ENCODE measurements at places on chromosomes 12 and 14.

DNA sequence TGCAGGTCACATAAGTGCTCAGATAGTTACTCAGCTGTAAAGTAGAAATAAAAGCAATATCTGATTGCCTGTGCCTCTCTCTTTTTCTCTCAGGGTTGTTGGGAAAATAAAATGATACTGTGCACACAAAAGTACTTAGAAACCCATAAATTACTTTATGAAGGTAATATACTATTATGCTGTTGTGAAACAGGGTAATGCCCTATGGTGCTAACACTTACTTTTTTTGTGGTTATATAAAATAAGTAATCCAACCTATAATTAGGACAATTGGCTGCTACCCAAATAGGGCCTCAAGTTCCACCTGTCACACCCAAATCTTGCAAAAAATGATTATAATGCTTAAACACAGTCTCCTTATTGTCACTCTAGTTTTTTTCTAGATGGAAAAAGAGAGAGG is 50.6 kb downstream of the DAAM1 start:
- no peak for DNase-seq

- DNase-seq, result no peak
Observed at GRCh38 chr12:118328486-118329330, 44.0 kb downstream of the TAOK3 start.

DNA sequence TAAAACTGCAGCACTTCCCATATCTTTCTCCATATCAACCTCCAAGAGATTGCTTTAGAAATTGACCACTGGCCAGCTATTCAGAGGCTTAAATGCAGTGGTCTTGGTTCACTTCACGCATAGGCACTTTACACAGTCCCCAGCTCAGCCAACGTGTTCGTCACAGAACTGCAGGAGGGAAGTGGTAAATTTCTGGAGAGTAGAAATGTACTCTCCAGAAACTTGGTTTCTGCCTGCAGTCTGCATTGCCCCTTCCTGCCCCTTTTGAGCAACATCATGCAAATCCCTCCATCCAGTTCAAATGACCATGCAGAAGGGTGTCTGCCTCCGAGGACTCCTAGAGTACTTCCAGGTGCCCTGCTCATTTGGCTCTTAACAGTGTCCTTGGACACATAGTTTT is 42.7 kb upstream of the NEDD1 start:
- no peak for DNase-seq

GRCh38 chr14:74893614-74894091 is 11.9 kb downstream of the DLST start:
- DNase-seq, result no peak

DNA sequence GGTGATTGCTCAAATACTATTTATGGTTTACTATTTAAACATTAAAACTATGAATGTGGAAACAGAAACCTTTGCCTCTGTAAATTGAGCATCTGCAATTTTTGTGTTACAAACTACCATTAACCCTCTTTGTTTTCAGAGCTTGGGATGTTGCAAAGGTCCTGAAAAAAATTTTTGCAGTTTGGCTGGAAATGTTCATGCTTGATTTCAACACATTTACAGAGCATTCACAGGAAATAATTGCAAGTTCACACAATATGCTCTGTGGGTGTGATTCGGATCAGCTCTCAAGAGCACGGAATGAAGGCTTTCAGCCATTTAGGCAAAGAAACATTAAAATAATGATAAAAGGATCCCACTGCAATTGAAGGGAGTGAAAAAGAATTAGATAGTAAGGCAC is 232.9 kb downstream of the ATP23 start:
- no peak for DNase-seq

- DNase-seq, result no peak
Observed at GRCh38 chr12:1566449-1567135, 27.8 kb downstream of the FBXL14 start.

DNA sequence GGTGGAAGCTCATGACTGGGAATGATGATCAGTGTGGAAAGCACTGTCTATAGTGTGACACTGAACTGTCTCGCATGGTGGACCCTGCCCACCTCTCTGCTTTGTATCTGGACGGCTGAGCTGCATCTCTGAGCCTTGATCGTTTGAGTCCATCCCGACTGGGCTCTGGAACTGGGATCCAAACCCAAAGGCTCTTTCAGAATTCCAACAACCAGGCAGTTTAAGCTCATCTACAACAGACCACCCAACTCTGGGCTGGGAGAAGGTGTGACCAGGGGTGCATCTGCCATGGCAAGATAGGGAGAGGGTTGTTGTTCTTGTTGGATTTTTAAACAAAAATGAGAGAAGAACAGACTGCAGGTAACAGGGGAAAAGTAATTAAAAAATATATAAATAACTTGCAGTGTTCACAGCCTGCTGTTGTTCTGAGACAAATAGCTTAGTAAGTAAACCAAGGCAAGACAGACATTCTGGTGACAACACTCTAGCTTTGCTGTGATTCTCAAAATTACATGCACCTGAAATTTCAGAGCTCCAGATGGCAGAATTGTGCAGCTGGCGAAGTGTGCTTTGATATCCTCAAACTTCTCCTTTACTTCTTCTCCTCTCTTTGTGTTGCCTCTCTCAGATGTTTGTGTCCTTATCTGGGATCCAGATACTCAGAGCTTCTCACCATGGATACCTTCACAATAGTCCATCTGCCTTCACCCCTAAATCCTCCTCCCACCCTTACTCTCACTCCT is 209.6 kb downstream of the EMP1 start:
- no peak for DNase-seq

DNA sequence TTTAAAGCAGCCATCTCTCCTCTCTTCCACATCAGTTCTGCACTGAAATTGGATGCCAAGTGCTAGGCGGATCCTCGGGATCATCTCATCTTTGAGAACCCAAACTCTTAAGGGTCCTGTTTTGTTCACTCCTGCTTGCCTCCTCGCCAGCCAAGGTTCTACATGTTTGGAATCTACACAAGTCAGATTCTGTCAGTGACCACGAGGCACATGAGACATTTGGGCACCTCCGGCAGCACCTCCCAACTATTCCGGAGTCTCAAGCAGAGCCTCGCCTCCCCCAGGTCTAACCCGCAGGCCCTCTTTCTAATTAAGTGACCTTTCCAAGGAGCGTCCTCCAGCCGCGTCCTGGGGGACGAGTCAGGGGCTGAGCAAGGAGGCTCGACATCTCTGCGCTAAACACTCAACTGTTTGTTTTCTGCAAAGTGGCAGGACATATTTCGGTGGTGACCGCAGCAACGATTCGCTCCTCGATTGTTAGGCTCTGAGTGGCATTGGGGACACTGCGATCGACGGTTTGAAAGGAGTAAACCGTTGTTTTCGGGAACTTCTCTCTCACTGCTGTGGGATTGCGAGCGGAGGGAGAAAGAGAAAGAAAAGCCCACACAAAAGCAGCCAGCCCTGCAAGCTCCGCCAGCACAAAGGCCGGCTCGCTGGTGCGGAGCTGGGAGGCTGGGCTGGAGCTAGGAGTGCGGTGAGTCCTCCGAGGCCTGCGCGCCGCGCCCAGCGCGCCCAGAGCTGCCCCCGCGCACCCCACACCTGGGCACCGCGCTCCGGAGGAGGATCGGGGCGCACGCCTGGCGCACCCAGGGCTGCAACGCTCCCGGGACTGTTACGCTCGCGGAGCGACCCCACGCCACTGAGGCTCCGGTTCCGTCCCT is 640 bp downstream of the ARMH4 start:
- no peak for DNase-seq

DNA sequence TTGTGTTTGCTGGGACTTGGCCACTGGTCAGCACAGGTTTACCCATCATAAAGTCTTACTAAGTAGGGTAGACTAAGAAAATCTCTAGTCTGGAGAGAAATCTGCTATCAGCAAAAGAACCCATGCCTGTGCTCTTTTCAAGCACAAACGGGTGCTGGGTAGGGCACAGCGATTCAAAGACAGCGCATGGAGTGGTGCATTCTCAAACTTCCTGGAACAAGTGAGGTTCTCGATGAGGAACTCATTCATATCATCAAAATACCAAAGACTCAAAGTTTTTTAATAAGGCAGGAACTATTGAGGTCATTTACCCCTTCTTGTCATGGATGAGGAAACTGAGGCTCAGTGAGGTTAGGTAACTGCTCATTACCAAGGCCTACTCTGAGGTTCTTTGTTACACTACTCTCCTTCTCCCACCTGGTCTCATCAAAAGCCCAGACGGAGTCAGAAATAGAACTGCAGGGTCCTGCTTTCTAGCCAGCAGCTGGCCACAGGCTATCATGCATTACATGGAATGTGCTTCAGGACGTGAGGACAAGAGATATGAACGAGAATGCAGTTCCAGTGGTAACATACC is 390.3 kb downstream of the ZFP36L1 start:
- DNase-seq, result no peak

DNA sequence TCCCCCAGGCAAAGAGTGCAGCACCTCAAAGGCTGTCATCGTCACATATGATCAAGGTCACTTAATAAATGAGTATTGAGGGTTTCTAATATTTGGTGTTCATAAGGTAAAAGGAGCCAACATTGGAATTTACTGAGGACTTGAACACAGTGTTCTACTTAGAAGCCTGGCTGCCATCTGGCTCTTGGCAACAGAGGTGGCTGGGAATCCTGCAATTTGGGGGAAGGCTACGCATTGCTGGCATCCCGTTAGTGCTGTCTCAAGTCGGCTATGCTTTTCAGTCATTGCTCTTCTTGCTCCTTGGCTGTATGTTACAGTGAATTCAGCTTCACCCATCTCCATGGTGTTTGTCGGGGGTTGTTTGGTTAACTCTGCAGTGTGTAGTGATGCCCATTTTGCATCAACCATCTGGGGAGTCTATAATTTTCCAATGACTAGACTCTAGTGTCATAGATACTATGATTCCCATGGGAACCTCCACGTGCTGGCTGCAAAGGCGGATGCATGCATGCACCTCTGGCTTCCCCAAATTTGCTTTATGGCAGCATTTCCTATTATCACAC is 12.9 kb upstream of the SLC24A4 start:
- no peak for DNase-seq

GRCh38 chr12:124833693-124834122 is 30.0 kb downstream of the SCARB1 start:
- no peak for DNase-seq

- DNase-seq, result no peak
Observed at GRCh38 chr14:105337966-105338741, 23.6 kb downstream of the PACS2 start.

DNA sequence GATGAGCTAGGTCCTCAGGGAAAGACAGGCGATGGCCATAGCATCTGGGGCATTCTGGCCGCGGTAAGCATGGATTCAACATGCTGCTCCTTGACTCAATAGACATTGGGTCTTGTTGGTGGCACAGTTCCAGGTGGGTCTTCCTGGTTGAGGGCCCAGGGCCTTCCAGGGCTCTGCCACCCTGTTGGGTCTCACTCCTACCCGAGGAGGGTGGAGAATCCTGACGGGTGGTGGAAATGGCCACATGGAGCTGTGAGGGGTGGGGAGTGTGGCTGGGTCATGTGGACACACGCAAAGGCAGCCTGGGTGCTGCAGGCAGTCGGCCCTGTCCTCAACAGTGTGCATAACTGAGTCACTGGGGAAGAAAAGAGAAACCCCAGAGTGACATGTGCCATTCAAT is 148.1 kb downstream of the KIF26A start:
- no peak for DNase-seq

DNA sequence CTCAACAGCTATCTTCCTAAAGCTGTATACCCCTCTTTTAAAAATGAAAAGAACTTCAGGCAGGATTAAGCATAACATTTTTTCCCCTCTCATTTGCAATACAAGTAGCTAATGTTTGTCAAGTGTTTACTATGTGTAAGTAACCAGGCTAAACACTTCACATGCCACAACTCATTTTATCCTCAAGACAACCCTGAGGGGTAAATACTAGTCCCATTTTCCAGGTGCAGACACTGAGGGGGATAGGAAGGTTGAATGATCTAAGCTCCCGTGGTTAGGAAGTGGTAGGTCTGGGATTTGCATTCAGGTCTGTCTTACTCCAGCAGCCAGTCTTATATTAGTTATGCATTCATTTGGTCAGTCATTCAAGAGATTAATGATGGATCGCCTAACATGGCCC is 70.7 kb downstream of the ANO6 start:
- no peak for DNase-seq

- DNase-seq, result no peak
Observed at GRCh38 chr12:54337854-54338650, 13.1 kb downstream of the COPZ1 start.

- DNase-seq, result no peak
Observed at GRCh38 chr12:59164991-59165718, 244.9 kb upstream of the LRIG3 start.

DNA sequence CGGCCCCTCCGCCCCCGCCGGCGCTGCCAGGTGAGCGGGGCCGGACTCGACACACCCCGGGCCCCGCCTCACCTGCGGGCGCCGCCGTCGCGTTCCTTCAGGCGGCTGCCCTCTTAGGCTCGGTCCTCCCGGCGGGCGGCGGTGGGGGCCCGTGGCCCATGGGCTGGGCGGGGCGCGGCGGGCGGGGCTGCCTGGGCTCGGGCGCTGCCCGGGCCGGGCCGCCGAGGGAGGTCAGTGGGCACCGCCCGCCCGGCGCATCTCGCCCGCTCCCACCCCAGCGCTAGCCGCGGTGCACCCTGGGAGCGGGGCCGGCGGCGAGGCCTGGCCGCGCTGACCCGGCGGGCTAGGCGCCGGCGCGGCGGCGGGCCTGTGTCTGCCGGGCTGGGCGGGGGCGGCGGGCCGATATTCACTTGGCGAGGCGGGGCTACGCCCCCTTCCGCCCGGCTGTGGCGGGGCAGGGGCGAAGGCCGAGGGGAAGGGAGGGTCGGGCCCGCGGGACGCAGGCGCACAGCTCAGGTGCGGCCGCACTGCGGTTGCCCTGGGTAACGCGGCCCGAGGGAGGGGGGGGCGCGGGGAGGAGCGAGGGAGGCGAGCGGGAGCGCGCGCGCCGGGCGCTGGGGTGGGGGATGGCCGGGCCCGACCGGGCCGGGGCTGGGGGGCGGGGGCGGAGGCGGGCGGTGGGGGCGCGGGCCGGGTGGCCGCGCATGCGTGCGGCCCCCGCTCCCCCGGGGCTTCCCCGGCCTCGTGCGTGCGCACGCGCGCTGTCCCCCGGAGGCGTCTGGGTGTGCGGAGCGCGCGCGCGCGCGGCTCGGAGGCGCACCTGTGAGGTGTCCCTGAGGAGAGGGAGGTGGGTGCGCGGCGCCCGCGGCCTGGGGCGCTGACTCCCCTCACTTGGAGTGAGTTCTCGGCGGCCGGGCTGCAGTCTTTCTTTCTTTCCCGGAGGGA is at the start of the genes CCDC92 and ZNF664:
Gene CCDC92, minus strand, starts transcription at position 375 of the 945 bp plus-strand sequence. CDS start 28,526 bp downstream, outside the sequence.
Gene ZNF664, plus strand, starts transcription at position 759 of the 945 bp plus-strand sequence. CDS start 38,930 bp downstream, outside the sequence.
- peak; percentile 93 for DNase-seq
